ENCODE measurements at places on chromosomes 3 and 15.

- no peak for DNase-seq
These were observed 16.9 kb downstream of the POPDC2 start for GRCh38 chr3:119643528-119643927.

DNA sequence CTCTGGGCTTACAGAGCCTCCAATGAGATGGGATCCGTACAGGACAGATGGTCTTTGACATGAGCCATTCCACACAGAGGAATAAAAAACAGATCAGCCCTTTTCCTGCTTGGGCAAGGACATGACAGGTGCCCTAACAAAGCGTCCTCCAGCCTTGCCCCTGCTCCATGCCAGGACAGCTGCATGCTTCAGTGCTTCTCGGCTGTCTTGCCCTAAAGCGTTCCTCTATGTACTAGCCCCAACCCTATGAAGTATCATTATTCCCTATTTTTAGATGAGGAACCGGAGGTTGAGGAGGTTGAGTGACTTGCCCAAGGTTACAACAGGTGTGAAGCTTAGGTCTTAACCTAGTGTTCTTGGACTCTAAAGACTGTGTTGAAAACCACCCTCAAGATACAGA lies 10.5 kb downstream of the POMGNT2 start:
- DNase-seq = no peak

- DNase-seq = no peak
These were observed 330.5 kb downstream of the ROBO2 start for GRCh38 chr3:77370413-77370812.

- no peak for DNase-seq
These were observed 1.0 kb downstream of the ZFAND6 start for GRCh38 chr15:80060356-80061006.

GRCh38 chr3:3066910-3067309 lies 43.3 kb downstream of the IL5RA start:
- no peak for DNase-seq

- DNase-seq = no peak
These were observed 333.5 kb downstream of the LSAMP start for GRCh38 chr3:116111765-116112164.

GRCh38 chr15:70169147-70169546 lies 71.4 kb upstream of the TLE3 start:
- DNase-seq = no peak

GRCh38 chr15:28961391-28961790 lies 75.6 kb downstream of the APBA2 start:
- DNase-seq = no peak

GRCh38 chr3:115325539-115325938 lies 178.5 kb upstream of the ZBTB20 start:
- no peak for DNase-seq

DNA sequence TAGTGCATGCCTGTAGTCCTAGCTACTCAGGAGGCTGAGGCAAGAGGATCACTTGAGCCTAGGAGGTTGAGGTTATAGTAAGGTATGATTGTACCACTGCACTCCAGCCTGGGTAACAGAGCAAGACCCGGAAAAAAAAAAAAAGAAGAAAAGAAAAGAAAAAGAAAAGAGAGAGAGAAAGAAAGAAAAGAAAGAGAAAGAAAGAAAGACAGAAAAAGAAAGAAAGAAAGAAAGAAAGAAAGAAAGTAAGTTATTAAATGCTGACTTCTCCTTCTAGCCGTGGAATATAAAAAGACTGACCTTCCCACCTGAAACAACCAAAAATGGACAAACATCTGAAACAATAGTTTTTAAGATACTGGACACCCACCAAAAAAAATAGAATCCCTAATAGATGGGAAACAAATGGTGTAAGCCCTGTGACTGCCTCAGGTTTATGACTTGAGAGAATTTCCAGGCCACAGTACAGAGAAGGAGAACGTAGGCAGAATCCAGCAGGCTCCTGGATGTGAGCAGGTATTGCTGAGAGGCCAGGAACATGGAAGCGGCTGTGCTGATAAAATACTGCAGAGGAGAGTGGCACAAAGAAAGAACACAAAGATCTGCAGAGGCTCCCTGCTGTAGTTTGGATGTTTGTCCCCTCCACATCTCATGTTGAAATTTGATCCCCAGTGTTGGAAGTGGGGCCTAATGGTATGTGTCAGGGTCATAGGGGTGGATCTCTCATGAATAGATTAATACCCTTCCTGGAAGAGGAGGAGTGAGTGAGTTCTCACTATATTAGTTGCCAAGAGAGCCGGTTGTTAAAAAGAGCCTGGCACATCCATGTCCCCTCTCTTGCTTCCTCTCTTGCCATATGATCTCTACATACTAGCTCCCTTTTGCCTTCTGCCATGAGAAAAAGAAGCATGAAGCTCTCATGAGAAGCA lies 41.8 kb upstream of the PRSS50 start:
- DNase-seq = no peak

- DNase-seq = no peak
These were observed 39.1 kb downstream of the CFAP91 start for GRCh38 chr3:119741657-119742590.

- no peak for DNase-seq
These were observed 45.3 kb upstream of the MME start for GRCh38 chr3:155034786-155035185.

DNA sequence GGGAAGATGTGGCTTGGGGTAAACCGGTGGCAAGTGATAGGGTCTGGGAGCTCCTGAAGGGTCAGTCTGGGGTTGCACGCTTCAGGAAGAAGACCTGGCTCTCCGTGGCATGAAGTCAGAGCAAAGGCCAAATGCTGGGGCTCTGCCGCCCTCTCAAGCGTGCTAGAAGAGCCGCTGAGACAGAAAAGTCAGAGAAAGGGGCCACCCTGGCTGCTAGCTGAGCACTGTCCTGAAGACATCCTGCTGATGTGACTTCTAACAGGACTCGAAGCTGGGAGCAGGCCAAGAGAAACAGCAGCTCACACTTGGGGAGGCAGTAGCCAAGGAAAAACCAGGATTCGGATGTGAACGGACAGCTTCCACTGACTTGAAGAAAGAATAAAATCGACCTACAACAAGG lies 270.4 kb downstream of the OCA2 start:
- no peak for DNase-seq

- DNase-seq = no peak
These were observed 878 bp upstream of the RAD51 start for GRCh38 chr15:40693904-40694687.

DNA sequence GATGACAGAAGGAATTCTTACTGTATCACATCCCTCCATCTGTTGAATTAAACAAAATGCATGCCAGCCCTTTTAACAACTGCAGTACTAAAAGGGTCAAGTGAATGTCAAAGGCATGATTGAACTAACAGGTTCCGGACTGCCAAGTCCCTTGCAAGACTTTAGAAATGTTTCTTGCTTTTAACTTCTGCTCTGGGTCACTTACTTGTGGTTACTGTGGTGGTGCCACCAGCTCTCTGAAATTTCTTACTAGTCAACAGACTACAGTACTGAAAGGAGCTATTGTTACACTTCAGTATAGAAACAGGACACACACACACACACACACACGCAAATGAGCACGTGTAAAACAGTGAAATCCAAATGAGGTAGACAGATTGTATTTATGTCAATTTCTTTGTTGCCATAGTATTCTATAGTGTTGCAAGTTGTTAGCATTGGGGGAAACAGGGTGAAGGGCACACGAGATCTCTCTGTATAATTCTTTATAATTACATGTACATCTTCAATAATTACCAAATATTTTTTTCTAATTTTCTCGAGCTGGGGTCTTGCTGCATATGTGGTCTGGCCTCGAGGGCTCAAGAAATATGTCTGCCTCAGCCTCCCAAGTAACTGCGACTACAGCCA lies 79.9 kb upstream of the SLC25A26 start:
- no peak for DNase-seq

DNA sequence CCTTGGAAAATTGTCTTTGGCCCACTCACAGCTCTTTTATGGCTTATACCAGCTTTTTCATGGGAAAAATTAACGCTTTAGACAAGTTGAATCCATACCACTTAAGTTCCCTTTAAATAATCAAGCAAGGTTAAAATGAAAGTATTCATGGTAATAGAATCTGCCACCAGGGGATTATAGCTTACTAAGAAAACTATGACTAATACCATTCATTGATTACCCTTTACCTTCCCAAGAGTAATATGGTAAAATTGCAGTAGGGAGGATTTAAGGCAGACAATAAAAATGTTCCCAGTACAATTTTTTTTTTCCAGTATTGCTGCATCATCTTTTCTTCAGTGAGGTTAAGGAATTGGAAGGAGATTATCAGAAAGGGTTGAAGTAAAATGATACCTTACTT lies 641.1 kb upstream of the NAALADL2 start:
- no peak for DNase-seq

Measured in NCI-H510A (cell line).